NCI-H1930 (cell line): ENCODE measurements at places on chromosomes 7 and 10.

DNA sequence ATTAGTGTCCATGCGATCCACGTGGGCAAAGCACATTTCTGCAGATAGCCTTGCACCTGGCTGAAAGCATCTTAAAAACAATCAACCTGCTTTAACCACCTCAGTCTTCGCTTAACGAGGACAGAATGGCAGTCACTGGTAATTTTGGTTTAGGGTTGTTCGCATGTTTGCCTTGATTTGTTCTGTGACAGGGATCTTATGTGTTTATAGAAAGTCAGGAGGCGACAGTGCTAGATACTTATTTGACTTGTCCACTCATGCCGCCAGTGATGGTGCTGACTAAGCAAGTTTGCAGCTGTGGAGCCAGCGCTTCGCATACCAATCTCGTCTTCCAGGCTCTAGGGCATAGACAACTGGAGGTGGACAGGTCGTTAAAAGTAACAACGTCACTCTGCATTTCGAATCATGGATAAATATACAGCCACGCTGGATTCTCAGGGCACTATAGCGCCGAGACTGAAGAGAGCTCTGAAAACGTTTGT lies 1.2 kb upstream of the TMEM243 start:
- DNase-seq = no peak

- no peak for DNase-seq
These were observed 139.3 kb downstream of the CXCL12 start for GRCh38 chr10:44245601-44245938.

- DNase-seq = no peak
These were observed 44.2 kb downstream of the PCLO start for GRCh38 chr7:83118347-83119025.

DNA sequence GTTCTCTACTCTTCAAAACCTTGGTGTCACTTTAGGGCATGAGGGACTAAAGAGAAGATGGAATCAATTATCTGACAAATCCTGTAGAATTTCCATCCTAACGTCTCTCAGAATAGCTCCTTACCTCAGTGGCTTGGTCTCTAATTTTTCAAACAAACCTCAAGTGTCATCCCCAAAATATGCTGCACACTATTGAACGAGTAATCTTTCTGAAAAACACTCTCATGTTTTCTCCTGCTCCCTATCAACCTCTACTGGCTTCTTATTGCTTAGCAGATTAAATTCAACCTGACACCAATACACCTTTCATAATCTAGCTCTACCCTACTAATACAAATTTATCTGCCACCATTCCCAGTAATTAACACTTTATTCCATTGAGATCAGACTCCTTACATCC lies 8.5 kb downstream of the CNOT4 start:
- DNase-seq = no peak
